Stimulated activated CD4-positive, alpha-beta T cell treated with anti-CD3 and anti-CD28 coated beads, Interleukin-1b, Interleukin-23, amount 100 ng/mL, for 24 hours (primary cell): ENCODE measurements at places on chromosomes 6 and 20.

GRCh38 chr20:967796-968742, 34.0 kb downstream of the RSPO4 start:
- no peak for DNase-seq

DNA sequence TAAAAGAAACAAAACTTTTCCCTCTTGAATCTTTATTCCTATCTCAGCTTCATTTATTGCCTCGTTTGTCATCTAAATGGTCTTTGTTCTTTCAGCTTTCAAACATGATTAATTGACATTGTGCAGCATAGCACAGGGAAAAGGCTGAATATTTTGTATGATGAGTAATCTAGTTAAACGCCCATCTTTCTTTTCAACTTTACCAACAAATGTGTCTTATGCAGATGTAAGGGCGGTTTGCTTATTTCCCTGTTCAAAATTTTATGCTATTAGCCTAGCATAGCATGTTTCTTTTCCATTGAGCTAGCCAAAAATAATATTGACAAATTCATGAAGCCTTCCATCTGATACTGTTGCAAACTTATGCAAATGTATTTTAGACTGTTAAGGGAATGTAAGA, 176.4 kb upstream of the AKAP12 start:
- DNase-seq, result no peak

- DNase-seq, result no peak
These were observed 27.0 kb downstream of the PNLDC1 start for GRCh38 chr6:159826968-159827647.

DNA sequence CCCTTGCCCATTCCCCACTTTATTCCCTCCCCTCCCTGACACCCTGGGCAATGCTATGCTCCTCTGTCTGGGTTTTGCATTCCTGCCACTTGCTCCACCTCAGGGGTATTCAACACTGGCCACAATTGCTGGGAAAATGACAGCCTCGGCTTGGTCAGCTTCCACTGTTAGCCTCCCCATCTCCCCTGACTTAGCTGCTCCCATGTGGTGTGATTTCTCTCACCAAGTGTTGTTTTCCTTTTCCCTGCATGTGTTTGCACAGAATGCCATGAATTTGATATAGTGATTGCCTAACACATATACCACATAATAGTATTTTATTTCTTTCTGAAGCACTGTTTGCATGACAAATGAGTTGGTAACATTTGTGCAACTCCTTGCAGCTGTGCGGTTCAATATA, 1.4 kb upstream of the LEMD2 start:
- no peak for DNase-seq

GRCh38 chr6:149821492-149821891, 42.7 kb downstream of the LRP11 start:
- no peak for DNase-seq

DNA sequence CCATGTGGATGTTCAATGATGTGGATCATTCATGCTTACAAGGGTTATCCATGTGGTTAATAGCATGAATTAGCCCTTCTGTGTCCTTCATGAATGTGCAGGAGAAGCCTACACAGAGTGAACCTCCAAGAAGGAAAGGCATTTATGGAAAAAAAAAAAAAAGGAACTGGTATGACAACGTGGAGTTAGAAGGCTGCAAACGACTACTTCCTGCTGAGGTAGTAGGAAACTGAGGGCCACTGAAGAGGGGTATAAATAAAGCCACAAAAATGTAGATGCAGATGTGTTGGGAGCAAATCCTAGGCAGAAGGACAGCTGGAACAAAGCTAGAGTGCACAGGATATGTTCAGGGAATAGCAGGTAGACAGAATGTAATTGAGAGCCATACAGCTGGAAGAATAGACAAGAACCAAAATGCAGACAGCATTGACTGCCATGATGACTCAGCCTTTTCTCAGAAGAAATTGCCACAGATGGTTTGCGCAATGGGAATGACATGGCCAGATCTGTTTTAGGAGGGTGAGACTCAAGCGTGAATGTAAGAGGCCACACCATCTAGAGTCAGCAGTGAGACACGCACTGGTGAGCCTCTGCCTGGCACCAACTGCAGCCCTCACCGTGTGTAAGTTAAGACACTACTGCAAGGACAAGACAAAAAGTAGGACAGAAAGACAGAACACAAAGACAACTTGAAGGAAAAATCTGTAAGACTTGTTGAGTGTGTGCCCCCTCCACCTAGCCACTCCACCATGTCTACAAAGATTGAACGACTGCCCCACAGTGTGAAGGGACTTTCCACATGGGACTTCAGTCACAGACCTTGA, 79.8 kb downstream of the KIF13A start:
- no peak for DNase-seq

DNA sequence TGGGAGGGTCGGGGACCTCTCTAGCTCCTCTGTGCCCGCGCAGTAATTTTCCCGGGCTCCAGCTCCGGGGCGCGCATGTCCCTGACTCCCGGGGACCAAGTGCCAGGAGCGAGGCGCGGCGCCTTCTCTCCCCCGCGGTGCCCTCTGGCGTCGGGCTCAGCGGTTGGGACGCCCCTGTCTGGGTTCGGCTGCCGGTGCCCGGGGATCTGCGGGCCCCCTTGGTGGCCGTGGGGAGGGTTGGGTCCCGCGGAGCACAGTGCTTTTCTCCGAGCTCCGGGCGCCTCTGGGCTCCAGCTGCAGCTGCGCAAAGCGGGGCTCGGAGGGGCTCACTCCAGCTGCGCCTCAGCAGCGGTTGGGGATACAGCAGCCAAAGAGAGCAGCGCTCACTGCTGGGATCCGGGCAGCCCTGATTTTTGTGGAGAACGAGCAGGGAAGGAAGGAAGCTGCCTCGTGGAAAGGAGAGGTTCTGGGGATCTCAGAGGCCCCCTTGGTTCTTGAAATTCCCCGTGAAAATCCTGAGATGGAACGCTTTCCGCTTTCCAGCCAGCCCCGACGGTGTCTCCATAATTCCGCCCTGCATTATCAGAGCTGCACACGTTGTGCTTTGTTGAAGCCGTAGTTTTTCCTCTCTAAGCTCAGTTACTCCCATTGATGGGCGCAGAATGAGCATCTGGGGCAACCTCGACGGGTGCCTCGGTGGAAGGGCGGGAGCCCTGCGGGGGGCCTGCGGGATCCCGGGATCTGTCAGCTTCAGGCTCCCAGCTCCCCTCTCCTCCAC, 861 bp downstream of the PPP1R14C start:
- no peak for DNase-seq

- no peak for DNase-seq
These were observed 58.6 kb upstream of the ZNF217 start for GRCh38 chr20:53652090-53652858.

DNA sequence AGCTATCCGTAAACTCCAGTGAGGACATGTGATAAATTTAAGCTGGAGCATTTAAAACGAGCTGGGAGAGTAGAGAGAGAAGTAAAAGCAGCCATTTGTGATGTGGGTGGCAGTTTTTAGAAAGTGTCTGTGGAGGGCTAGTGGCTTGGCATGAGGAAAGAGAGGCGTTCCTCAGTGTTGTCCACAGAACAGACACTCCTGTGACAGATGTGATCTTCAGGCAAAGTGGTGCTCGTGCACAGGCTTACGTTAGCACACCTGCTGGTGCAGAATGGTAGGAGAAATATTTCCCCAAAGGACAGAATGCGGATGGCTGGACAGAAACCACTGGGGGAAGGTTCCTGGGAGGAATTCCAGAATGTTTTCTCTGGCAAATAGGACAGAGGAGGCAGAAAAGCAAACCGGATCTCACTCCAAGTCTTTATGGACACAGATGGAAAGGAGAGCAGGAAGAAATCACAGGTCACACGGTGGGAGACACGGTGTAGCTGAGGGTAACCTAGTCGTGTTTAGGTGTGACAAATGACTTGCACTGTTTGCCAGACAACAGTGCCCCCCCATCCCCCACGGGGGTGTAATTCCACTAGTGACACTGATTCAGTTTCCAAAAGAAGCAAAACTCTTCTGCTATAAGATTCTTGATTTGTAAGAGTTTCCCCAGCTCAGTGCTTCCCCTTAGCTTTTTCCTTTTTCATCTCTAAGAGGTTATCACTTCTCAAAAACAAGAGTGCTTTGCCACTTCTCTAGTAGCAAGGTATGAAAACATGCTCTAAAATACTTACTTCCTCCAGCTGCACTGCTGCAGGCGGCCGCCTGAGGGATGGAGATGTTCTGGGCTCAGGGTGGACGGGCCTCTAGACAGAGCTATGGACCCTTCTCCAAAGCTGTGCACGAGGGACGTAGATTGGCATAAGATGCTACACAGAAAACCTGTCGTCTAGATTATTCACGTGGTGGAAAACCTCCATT, 293.2 kb downstream of the QKI start:
- no peak for DNase-seq

- DNase-seq, result no peak
These were observed 193.8 kb downstream of the COL12A1 start for GRCh38 chr6:75012018-75012417.

DNA sequence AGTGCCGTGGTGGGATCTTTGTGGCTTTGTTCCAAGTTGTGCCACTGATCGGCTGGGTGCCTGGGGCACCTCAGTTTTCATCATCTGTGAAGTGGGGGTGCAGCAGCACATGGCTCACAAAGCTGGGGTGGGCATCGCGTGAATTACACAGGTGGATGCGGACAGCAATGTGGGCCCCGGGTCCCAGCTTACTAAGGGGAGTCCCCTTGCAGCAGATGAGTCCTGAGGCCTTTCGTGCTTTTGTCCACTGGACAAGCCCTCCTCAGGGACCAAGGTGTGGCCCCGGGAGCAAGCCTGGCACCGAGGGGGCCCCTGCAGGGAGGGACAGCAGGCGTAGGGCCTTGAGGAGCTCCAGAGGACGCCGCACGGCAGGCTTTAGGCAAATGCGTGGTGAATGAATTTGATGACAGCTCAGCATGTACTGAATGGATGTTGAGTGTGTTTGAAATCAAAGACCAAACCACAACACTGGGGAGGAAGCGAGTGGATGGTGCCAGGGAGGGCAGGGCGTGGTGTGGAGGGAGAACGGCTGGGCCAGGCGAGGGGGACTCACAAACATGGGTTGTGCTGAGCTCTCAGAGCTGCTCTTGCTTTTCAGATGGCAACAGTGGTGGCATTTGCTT, 53.2 kb downstream of the IRF4 start:
- peak; percentile 38 for DNase-seq

DNA sequence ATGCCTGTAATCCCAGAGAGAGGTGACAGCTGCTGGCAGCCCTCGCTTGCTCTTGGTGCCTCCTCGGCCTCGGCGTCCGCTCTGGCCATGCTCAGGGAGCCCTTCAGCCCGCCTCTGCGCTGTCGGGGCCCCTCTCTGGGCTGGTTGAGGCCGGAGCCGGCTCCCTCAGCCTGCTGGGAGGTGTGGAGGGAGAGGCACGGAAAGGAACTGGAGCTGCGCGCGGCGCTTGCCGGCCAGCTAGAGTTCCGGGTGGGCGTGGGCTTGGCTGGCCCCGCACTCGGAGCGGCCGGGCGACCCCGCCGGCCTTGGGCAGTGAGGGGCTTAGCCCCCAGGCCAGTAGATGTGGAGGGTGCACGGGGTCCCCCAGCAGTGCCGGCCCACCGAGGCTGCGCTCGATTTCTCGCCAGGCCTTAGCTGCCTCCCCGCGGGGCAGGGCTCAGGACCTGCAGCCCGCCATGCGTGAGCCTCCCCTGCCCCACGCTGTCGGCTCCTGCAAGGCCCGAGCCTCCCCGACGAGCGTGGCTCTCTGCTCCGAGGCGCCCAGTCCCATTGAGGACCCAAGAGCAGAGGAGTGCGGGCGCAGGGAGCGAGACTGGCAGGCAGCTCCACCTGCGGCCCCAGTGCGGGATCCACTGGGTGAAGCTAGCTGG, 34.6 kb downstream of the C6orf52 start:
- DNase-seq, result no peak

DNA sequence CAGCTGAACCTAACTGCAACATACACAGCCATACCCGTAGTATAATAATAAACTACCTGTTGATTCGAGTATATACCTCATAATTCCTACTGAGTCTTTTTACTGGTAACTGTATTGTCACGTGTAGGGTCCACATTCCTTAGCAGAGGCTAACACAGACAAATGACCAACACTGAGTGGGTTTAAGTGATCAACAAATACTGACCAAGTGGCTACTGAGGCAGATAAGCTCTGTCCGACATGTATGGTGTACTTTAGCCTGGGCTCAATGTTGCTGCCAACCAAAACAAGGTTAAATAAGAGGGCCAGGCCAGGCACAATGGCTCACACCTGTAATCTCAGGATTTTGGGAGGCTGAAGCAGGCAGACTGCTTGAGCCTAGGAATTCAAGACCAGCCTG, 12.7 kb downstream of the ELOVL5 start:
- no peak for DNase-seq

- DNase-seq, result no peak
These were observed 49.7 kb upstream of the NOP56 start for GRCh38 chr20:2602746-2603145.

- no peak for DNase-seq
These were observed 6.1 kb upstream of the TFAP2D start for GRCh38 chr6:50707191-50707590.

GRCh38 chr20:40711079-40711478, 22.0 kb upstream of the MAFB start:
- no peak for DNase-seq

GRCh38 chr6:18497006-18497405, 109.9 kb downstream of the RNF144B start:
- no peak for DNase-seq

- DNase-seq, result no peak
These were observed 41.6 kb upstream of the PMEPA1 start for GRCh38 chr20:57751411-57751810.

DNA sequence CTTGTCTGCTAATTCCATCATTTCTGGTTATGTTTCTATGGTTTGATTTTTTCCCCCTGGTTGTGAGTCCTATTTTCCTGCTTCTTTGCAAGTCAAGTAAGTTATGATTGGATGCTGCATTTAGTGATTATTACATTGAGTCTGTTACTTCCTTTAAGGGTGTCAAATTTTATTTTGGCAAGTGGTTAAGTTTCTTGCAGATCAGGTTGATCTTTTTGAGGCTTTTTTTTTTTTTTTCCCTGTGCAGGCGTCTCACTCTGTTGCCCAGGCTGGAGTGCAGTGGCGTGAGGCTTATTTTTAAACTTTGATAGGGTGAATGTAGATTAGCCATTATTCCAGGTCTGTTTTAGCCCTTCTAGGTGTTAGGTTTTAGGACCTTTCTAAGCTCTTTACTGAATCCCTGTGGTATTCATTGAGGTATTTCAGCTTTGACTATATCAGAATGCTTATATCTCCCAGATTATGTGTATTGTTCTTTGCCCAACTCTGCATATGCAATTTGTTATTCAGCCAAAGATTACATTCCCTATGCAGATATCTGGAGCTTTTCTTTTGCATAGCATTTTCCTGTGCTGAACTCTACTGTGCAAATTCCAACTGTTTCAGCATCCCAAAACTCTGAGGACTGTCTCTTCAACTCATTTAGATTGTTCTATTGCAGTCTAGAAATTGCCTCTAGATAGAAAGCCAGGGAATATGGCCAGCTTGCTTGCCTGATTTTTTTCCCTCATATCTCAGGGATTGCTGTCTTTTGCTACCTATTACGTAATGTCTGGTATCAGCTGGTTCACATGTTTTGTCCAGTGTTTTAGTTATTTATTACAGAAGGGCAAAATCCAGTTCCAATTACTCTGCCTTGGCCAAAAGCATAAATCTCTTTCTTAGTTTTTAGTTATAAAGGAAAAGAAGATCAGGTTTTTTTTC, 113.3 kb downstream of the AFG1L start:
- DNase-seq, result no peak
